ENCODE measurements at places on chromosomes 1 and 21. TPM values are rescaled to one million over a fixed set of nuclear protein-coding genes. Genes with fewer than 3 reads are reported as not detected.

Gene GUCA2B
- not detected for polyA plus RNA-seq

Gene ARHGAP29
- polyA plus RNA-seq = 50.9 TPM

Gene CACNA1E
- polyA plus RNA-seq = 0.48 TPM

Gene SIK1
- polyA plus RNA-seq = 5.8 TPM

Gene TMEM240
- not detected for polyA plus RNA-seq

Gene MROH7
- 12.3 TPM for polyA plus RNA-seq

Gene ANXA9
- 3.6 TPM for polyA plus RNA-seq

Gene OVAAL
- polyA plus RNA-seq = not detected

Gene FAM72C
- polyA plus RNA-seq = 1.7 TPM

Gene ADAR
- polyA plus RNA-seq = 249 TPM

Gene TMEM50A
- 79.8 TPM for polyA plus RNA-seq

Gene S100A8
- polyA plus RNA-seq = 6.5 TPM

Gene ITLN2
- not detected for polyA plus RNA-seq

Gene METTL18
- polyA plus RNA-seq = 10.5 TPM

Gene DEGS1
- polyA plus RNA-seq = 106 TPM

Gene GNAT2
- not detected for polyA plus RNA-seq

Gene CFAP107
- 1.4 TPM for polyA plus RNA-seq

Gene RNU1-2
- not detected for polyA plus RNA-seq

Gene XCL1
- not detected for polyA plus RNA-seq

Gene PAQR6
- 6.9 TPM for polyA plus RNA-seq

Gene OR14A2
- not detected for polyA plus RNA-seq

Gene TDRD5
- not detected for polyA plus RNA-seq

Gene CFAP74
- polyA plus RNA-seq = 0.38 TPM

Gene DCST2
- polyA plus RNA-seq = not detected

Gene ETV3L
- polyA plus RNA-seq = not detected

Gene HSPB7
- polyA plus RNA-seq = not detected

Gene OR2M3
- 0.03 TPM for polyA plus RNA-seq

Gene SLC45A3
- polyA plus RNA-seq = 3.4 TPM

Gene TNFRSF9
- polyA plus RNA-seq = 0.05 TPM

Gene C8A
- polyA plus RNA-seq = not detected

Gene FAM177B
- polyA plus RNA-seq = not detected

Gene MMEL1
- 0.41 TPM for polyA plus RNA-seq

Gene FAM110D
- polyA plus RNA-seq = 0.89 TPM
